ENCODE measurements at places on chromosomes 7 and 10. TPM values are rescaled to one million over a fixed set of nuclear protein-coding genes. Genes with fewer than 3 reads are reported as not detected.
A peak's percentile ranks its signal among the peaks of the same experiment; 100 is the strongest.

DNA sequence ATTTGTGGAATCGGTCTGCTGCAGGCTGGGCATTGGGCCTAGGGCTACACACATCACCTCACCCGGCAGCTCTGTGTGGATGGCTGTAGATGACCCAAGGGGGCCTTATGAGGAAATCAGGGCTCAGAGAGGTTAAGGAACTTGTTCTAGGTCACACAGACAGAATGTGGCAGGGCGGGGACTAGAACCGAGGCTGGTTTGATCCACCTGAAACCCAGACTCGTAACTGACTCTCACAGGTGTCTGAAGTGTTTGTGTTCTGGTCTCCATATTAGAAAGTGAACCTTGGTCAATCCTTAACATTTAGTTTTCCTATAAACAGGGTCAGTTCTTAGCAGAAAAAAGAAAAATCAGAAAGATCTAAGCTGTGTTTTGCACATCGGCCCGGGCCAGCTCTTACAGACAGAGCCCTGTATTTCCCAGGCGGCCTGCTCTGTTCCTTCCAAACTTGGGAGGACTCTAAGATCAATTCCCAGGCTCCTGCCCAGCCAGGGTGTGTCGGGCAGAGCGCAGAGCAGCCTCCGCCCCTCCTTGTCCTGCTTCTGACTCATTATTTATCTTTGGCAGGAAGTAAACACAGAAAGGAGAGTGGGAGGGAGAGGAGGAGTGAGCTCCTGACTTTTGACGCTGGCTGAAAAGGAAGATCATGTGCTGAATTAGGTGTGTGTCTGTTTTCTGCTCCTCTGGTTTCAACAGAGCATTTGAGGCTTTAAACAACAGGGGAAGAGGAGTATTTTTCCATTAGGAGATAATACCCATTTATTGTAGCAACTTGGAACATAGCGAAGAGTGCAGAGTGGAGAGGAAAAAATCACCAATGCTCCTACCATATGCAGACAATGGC lies 74.1 kb downstream of the TACC2 start:
- no peak for DNase-seq

DNA sequence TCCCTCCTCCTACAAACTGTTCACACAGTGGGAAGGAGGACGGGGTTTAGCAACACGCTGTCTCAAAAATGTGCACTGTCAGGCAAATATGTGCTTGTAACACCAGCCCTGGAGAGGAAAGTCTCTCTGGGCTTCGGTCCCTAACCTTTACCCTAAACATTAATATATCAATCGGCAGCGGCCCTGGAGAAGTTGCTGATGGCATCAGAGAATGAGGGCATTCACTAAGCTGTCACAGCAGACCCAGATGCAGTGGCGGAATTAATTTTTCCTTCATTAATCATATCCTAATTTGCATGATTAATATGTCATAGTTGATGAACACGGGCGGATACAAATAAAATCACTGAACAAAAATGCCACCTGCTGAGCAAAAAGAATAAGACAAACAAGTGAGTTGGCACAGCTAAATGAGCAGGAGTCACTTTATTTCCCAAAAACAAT lies 45.2 kb upstream of the INSIG1 start:
- DNase-seq = no peak

GRCh38 chr7:92366730-92367129 lies 80.6 kb upstream of the GATAD1 start:
- no peak for DNase-seq

Gene CCL24
- total RNA-seq = not detected

- DNase-seq = peak; percentile 28
Observed at GRCh38 chr10:103605359-103606096, 112.0 kb downstream of the NEURL1 start.

GRCh38 chr10:77649333-77650331 lies 12.0 kb upstream of the KCNMA1 start:
- DNase-seq = no peak

Gene CYP17A1
- total RNA-seq = 1.2 TPM

DNA sequence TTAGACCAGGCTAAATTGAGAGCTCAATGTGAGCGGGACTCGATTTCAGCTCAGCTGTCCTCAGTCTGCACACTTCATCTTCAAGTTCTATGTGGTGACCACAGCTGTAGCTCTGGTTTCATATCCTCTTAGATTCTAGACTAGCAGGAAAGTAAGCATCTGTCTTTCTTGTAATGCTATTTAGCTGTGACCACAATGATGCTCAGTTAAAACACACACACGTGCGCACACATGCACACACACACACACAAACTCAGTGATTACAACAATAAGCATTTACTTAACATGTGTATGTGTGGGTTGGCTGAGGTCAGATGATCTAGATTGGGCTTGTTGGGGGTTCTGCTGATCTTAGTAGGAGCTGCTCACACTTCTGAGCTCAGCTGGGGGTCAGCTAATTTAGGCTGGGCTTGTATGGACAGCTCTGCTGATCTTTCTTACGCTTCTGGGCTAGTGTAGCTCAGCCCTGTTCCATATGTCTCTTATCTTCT lies 82.5 kb downstream of the ZNF365 start:
- DNase-seq = no peak

- no peak for DNase-seq
Observed at GRCh38 chr10:18658271-18659124, 733 bp upstream of the ARL5B start.

DNA sequence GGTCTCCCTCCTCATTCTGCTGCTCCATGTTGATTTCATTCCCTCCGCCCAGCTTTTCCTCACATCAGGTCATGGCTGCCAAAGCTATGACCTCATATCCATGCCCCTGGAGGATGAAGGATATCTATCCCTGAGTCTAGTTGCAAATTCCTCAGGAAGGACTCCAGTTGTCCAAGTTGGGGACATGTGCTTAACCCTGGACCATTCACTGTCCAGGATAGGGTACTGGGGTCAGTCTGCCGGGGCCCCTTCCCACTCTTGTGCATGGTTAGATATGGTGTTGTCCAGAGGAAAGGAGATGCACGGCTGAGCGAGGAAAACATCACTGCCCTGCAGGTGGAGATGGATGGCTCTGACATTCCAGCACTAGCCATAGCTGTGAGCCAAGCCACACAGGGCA lies 51.9 kb upstream of the COMTD1 start:
- DNase-seq = no peak

GRCh38 chr7:110573862-110574528 lies 516.9 kb upstream of the LRRN3 start:
- no peak for DNase-seq

DNA sequence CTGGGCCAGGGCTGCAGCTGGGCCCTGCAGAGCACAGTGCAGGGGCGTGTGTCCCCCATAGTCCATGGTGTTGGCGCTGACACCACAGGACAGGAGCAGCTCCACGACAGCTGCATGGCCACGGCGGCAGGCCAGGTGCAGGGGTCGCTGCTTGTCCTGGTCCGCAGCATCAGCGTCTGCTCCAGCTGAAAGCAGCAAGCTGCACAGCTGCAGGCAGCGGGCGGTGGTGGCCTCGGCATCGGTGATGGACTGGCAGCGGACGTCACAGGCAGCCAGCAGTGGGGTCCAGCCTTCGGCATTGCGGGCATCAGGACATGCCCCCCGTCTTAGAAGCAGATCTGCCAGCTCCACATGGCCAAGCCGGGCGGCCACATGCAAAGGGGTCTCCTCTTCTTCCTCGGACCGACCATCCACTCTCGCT lies 6.0 kb downstream of the ASB10 start:
- DNase-seq = no peak

GRCh38 chr7:149620961-149621360 lies 123.4 kb upstream of the ZNF746 start:
- DNase-seq = peak; percentile 15

- DNase-seq = no peak
Observed at GRCh38 chr10:14742815-14743214, 31.9 kb downstream of the FAM107B start.

Gene CHRM2
- 0.22 TPM for total RNA-seq

- no peak for DNase-seq
Observed at GRCh38 chr10:13930120-13930519, 343.4 kb downstream of the PRPF18 start.

DNA sequence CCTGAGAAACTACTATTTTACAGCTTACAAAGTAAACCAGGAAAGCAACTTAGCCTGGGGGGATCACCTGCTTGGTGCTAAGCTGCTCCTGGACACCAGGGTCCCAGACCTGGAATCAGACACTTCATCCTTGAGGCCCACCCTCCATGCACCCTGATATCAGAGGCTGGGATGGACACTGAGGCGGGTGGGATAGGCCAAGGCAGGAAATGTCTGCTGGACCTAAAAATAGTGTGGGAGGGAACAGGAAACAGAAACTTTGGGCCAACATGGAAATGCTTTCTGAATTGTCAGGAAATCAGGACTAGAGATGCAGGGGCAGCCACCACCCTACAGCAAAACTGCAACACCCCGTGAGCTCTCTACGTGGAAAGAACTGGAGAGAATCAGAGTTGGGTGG lies 101.5 kb upstream of the PODXL start:
- DNase-seq = no peak

DNA sequence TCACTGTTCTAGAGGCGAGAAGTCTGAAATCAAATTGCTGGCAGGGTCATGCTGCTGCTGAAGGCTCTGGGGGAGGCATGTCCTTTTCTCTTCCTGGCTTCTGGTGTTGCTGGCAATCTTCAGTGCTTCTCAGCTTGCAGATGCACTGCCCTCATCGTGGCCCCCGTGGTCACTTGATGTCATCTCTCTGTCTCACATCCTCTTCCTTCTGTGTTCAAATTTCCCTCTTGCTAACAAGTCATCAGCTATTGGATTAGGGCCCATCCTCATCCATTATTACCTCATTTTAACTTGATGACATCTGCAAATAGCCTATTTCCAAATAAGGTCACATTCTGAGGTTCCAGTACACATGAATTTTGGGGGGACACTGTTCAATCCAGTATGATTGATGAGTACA lies 36.6 kb upstream of the SRGN start:
- no peak for DNase-seq

Gene OR6V1
- total RNA-seq = not detected

GRCh38 chr10:4069491-4069890 lies 284.5 kb upstream of the KLF6 start:
- no peak for DNase-seq

- no peak for DNase-seq
Observed at GRCh38 chr10:44030738-44031137, 354.2 kb downstream of the CXCL12 start.

GRCh38 chr7:132112657-132113056 lies 463.6 kb downstream of the PLXNA4 start:
- no peak for DNase-seq

DNA sequence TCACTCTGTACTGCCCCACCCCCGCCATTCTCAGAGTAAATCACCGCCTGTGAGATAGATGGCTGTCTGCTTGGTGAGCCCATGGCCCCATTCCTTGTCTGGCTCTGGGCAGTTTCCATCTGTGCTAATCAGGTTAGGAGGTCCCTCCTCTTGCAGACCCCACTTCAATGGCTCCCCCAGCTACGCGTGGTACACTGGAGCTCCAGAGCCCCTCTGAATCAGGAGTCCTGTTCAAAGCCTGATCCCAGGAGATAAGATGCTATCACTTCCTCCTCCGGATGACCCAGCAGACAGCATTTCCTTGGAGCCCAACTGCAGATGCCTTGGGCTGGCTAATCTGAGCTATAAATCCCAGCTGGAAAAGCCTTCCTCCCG lies 122.3 kb downstream of the SH3PXD2A start:
- no peak for DNase-seq

- DNase-seq = no peak
Observed at GRCh38 chr10:4355350-4355749, 470.7 kb upstream of the AKR1E2 start.
